ENCODE measurements at places on chromosomes 16 and 17.

DNA sequence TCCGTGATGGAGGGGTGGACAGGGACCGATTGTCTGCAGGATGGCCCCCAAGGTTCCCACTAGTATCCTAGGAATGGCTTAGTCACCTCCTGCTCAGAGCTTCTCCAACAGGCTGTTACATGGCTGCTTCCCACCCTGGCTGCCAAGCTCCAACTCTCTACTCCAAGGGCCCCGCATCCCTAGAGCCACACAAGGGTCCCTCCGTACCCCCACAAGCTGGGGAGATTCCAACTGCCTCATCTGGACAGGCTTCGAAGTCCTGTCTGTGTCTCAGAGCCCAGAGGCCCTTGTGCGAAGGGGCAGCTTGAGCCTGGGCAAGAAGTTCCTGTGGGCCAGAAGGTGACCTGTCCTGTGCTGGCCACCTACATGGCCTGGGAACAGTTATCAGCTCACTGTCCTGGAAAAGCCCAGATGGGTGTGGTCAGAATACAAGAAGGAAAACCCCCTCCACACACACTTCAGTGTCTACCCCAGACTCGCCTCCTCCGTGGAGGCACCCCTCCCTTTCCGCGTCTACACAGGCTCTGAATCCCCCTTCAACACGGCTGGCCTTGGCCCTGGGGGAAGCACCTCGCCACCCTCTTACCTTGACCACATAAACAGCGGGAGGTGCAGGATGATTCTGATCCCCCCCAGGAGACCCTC, 586 bp downstream of the MEAK7 start:
- no peak for DNase-seq

DNA sequence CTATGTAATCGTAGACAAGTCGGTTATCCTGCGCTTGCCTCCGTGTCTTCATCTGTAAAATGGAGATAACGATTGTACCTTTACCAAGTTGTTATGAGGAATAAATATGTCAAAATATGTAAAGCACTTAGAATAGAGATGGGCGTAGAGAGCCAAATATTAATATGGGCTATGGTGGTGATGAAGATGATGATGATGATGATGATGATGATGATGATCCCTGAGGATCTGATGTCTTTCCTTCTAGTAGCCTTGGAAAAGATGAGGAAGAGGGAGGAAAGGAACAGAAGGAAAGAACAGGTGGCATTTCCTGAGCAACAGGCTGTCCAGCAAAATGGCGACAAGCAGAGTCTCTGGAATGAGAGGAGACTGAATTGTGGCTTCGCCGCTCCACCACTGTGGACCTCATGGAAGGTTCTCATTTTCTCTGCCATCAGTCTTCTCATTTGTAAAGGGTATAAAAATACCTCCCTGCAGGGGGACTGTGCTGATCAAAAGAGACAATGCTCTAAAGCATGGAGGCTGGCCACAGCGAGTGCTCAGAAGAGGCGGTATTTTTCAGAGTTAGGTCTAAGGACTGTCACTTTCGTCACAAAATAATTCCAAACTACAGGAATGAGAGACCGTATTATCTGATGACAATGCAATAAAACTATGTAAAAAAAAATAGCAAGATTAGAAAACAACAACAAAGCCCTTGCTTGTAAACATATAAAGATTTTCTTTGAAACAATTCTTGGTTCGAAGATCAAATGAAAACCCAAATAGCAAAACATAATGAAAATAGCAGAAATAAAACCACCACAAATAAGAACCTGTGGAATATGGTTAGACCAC, 17.2 kb upstream of the RCVRN start:
- DNase-seq = no peak

GRCh38 chr17:15255713-15256454, 9.2 kb downstream of the PMP22 start:
- no peak for DNase-seq

GRCh38 chr17:2551928-2552327, 40.2 kb upstream of the METTL16 start:
- no peak for DNase-seq

GRCh38 chr16:11320170-11320569, 25.1 kb upstream of the RMI2 start:
- no peak for DNase-seq

GRCh38 chr17:81794509-81794908, 9.4 kb upstream of the GCGR start:
- DNase-seq = no peak

DNA sequence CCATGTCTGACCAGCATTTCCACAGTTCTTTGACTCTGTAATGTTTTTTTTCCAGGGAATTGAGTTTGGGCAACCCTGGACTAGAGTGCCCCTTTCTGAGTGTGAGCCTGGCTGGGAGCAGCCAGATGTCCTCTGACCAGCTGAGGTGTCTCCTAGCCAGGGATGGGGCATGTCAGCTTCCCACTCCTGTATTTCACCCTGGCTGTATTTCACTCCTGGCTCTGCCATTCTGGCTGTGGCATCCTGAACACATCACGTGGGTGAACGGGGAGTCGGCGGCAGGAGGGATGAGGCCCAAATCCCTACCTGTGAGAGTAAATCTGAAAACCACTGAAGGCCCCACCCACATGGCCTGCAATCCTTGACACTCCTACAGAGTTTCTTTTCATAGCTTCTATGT, 31.3 kb downstream of the KDM8 start:
- no peak for DNase-seq

Data from skeletal muscle cell (primary cell).